Parietal lobe (tissue), 2 donors: ENCODE measurements at places on chromosomes 16 and 17. TPM values are rescaled to one million over a fixed set of nuclear protein-coding genes. Genes with fewer than 3 reads are reported as not detected.

Gene C16orf86
- 1.3 TPM for total RNA-seq

Gene TM4SF5
- not detected for total RNA-seq

Gene MFAP4
- 1.3 TPM for total RNA-seq

Gene SPDYE4
- not detected for total RNA-seq

Gene VAMP2
- total RNA-seq: 40.7 TPM

Gene PROCA1
- total RNA-seq: 5.0 TPM
